ENCODE measurements at places on chromosomes 3 and 15. TPM values are rescaled to one million over a fixed set of nuclear protein-coding genes. Genes with fewer than 3 reads are reported as not detected.

Gene BNC1
- total RNA-seq: 1.6 TPM

Gene SERPINI2
- total RNA-seq: 1.6 TPM

Gene CDHR4
- not detected for total RNA-seq

Gene KBTBD8
- 1.6 TPM for total RNA-seq

Gene POPDC2
- 6.9 TPM for total RNA-seq

Gene CHRNA7
- not detected for total RNA-seq

Gene CEP152
- 13.5 TPM for total RNA-seq

Gene CNTN3
- total RNA-seq: 3.7 TPM

Gene SEMA3G
- 70.1 TPM for total RNA-seq

GRCh38 chr3:133940536-133940935 is 44.9 kb upstream of the RAB6B start:
- H3K4me1 ChIP-seq: peaks cover 38% of the 10 kb centered on the region
- H3K4me3 ChIP-seq: no peak overlapping the region
- DNase-seq: no peak
- peak overlapping the region; percentile 12 for H3K27ac ChIP-seq
- H3K27me3 ChIP-seq: no peaks in the 10 kb centered on the region

GRCh38 chr3:72082186-72082715 is 297.3 kb upstream of the PROK2 start:
- H3K27ac ChIP-seq: no peak overlapping the region
- no peak overlapping the region for H3K4me3 ChIP-seq
- no peaks in the 10 kb centered on the region for H3K27me3 ChIP-seq
- no peaks in the 10 kb centered on the region for H3K4me1 ChIP-seq
- no peaks in the 10 kb centered on the region for H3K36me3 ChIP-seq

GRCh38 chr3:106534206-106534605 is 665.4 kb upstream of the CBLB start:
- H3K27me3 ChIP-seq: no peaks in the 10 kb centered on the region
- no peak overlapping the region for H3K4me3 ChIP-seq
- no peak for DNase-seq
- H3K27ac ChIP-seq: no peak overlapping the region
- no peaks in the 10 kb centered on the region for H3K36me3 ChIP-seq

- H3K27ac ChIP-seq: no peak overlapping the region
- no peak for DNase-seq
- H3K4me3 ChIP-seq: no peak overlapping the region
- H3K36me3 ChIP-seq: no peaks in the 10 kb centered on the region
- no peaks in the 10 kb centered on the region for H3K27me3 ChIP-seq
These were observed 385.3 kb downstream of the NTRK3 start for GRCh38 chr15:87871258-87871681.

DNA sequence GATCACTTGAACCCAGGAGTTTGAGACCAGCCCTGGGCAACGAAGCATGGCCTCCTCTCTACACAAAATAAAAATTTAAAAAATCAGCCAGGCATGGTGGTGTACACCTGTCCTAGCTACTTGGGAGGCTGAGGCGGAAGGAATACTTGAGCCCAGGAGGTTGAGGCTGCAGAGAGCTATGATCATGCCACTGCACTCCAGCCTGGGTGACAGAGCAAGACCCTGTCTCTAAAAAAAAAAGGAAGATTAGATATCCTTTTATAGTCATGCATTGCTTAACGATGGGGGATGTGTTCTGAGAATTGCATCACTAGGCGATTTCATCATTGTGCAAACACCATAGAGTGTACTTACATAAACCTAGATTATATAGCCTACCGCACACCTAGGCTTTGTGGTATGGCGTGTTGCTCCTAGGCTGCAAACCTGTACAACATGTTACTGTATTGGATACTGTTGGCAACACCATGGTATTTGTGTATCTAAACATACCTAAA is 12.6 kb downstream of the ALAS1 start:
- no peak for DNase-seq
- H3K4me1 ChIP-seq: no peaks in the 10 kb centered on the region
- no peak overlapping the region for H3K27ac ChIP-seq
- H3K36me3 ChIP-seq: peaks cover 18% of the 10 kb centered on the region

DNA sequence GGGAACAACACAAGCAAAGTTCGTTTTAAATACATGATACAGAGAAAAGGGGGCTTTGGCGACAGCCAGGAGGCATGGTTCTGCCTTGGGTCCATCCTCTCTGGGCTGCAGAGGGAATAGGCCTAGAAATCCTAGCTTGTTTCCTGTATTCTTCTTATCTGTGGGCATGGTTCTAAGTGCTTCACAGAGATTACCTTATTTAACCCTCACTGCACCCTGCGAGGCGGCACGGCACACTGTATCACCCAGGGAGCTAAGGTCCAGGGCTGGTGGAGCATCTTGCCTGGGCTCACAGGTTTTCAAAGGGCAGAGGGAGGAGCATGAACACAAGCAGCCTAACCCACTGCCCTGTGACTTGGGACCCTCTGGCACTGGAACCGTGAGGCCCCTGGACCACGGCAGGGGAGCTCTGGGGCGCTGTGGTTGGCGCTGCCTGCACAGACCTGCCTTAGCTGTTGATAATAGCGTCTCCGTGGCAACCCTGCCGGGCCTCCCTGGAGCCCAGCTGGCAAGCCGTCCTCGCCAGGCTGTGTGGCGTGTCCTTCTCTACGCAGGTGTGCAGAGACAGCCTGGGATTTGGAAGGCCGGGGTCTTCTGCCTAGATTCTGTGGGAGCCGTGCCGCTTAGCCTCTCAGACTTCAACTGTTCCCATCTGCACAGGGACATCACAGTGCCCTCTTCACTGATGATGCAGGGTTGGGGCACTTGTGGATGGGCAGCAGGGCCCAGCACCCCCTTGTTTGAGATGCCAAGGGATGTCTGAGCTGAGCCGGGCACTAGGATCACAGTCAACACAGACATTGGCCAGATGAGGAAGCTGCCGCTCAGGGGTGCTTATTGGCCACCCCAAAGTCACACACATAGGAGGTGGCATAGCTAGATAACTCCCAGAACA is 154.6 kb upstream of the TLE3 start:
- no peaks in the 10 kb centered on the region for H3K36me3 ChIP-seq
- no peak for DNase-seq
- no peak overlapping the region for H3K4me3 ChIP-seq
- H3K27me3 ChIP-seq: no peaks in the 10 kb centered on the region

- peaks cover 7% of the 10 kb centered on the region for H3K27me3 ChIP-seq
- no peak overlapping the region for H3K27ac ChIP-seq
- no peak overlapping the region for H3K4me3 ChIP-seq
- H3K36me3 ChIP-seq: no peaks in the 10 kb centered on the region
These were observed 22.4 kb downstream of the PTH1R start for GRCh38 chr3:46900007-46900292.

- no peak for DNase-seq
- no peaks in the 10 kb centered on the region for H3K4me1 ChIP-seq
- no peaks in the 10 kb centered on the region for H3K36me3 ChIP-seq
- no peak overlapping the region for H3K4me3 ChIP-seq
- H3K27me3 ChIP-seq: no peaks in the 10 kb centered on the region
These were observed 43.4 kb downstream of the ST3GAL6 start for GRCh38 chr3:98806521-98806920.

GRCh38 chr15:72540606-72541237 is 66.6 kb downstream of the ARIH1 start:
- no peak for DNase-seq
- H3K4me3 ChIP-seq: no peak overlapping the region
- no peaks in the 10 kb centered on the region for H3K36me3 ChIP-seq
- no peaks in the 10 kb centered on the region for H3K27me3 ChIP-seq

GRCh38 chr3:10354361-10355015 is 33.6 kb upstream of the SEC13 start:
- H3K27me3 ChIP-seq: no peaks in the 10 kb centered on the region
- no peak for DNase-seq
- H3K27ac ChIP-seq: no peak overlapping the region
- no peaks in the 10 kb centered on the region for H3K36me3 ChIP-seq

DNA sequence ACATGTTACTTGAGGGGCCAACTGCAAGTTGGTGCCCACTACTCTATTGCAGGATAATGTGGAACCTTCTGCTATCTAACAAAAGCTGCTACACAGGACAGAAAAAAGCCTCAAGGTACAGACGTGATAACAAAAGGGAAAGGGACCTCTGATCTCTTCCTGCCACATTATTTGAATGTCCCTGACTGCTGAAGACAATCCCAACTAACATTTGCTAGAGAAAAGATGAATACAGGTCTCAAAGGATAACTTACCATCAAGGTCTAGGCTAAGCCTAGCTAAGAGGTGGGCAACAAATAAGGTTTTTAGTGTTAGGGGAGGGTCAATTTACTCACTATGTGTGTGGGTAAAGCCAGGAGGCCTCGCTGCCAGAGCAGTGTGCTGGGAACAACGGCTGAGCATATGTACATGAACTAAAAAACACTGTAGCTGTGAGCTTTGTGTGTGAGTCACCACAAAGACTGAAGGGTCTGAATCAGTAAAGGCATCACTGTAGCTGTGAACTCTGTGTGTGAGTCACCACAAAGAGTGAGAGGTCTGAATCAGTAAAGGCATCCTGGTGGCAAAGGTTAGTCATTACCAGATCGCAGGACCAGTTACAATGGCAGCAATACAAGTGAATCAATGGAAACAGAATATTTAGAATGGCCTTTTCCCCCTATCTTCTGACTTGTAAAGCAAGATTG is 111.7 kb downstream of the LMLN start:
- no peak overlapping the region for H3K4me3 ChIP-seq
- no peaks in the 10 kb centered on the region for H3K4me1 ChIP-seq
- no peak for DNase-seq

DNA sequence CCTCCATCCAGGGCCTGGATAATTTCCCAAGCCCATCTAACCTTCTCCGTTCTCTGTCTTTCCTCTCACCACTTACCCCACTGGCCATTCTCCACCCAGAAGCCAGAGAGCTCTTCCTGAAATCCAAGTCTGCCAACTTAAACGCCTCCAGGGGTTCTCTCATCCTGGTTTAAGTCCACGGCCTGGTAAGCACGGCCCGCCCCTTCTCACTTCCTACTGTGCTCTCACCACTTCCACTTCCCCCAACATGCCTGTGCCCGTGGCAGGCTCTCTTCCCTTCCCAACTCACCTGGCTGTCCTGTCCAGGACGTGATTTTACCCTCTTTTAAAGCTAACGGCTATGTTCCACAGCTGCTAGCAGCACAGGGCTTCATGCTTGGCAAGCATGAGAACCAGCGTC is 1.7 kb upstream of the CX3CR1 start:
- no peaks in the 10 kb centered on the region for H3K4me1 ChIP-seq
- DNase-seq: no peak
- no peak overlapping the region for H3K4me3 ChIP-seq
- H3K27me3 ChIP-seq: no peaks in the 10 kb centered on the region
- no peaks in the 10 kb centered on the region for H3K36me3 ChIP-seq
- H3K27ac ChIP-seq: no peak overlapping the region

- DNase-seq: no peak
- H3K4me3 ChIP-seq: no peak overlapping the region
- no peaks in the 10 kb centered on the region for H3K36me3 ChIP-seq
- H3K27me3 ChIP-seq: no peaks in the 10 kb centered on the region
- H3K27ac ChIP-seq: no peak overlapping the region
These were observed 17.8 kb downstream of the CRTC3 start for GRCh38 chr15:90547540-90547939.
